ENCODE measurements at places on chromosomes 6 and 20.

DNA sequence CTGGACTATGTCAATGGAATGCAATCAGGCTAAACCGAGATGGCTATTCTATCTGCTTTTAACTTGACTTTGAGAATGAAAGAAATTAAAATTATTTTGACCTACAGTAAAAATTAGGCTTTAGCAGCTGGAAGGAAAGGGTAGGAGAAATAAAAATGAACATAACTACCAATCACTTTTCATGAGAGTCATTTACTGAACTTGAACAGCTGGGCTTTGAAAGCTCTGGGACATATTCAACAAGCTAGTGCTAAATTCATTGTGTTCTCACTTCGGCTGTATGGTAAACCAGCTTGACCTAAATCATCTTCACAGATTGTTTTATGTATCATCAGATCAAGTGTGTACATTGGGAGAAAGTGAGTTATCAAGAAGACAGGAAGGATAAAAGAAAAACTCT lies 161.5 kb upstream of the STXBP5 start:
- no peak for DNase-seq

DNA sequence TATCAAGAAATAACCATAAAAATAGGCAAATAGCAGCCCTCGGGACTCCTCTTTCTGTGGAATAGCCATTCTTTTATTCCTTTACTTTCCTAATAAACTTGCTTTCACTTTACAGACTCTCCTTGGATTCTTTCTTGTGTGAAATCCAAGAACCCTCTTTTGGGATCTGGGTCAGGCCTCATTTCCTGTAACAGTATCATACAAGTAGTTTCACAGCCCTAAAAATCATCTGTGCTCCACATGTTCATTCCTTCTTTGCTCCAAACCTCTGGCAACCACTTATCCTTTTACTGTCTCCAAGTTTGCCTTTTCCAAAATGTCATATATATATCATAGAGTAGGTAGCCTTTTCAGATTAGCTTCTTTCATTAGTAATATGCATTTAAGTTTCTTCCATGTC lies 13.5 kb upstream of the NT5E start:
- no peak for DNase-seq

DNA sequence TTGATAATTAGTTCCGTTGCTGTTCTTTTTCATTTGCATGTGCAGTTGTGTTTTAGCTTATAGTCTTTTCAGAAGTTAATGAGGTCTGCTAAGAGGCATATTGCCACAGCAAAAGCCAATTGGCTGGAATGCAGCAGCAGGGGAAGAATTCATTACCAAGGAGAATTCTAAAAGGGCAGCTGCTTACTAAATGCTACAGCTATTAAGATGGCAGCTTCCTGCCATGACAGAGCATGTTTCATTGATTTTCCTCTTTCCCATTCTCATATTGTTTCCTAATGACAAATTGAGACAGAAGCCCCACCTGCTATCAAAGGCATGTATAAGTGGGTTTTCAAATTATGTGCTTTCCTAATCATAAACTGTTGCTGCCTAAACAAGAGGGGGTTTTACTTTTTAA lies 66.6 kb downstream of the CLVS2 start:
- DNase-seq: no peak

DNA sequence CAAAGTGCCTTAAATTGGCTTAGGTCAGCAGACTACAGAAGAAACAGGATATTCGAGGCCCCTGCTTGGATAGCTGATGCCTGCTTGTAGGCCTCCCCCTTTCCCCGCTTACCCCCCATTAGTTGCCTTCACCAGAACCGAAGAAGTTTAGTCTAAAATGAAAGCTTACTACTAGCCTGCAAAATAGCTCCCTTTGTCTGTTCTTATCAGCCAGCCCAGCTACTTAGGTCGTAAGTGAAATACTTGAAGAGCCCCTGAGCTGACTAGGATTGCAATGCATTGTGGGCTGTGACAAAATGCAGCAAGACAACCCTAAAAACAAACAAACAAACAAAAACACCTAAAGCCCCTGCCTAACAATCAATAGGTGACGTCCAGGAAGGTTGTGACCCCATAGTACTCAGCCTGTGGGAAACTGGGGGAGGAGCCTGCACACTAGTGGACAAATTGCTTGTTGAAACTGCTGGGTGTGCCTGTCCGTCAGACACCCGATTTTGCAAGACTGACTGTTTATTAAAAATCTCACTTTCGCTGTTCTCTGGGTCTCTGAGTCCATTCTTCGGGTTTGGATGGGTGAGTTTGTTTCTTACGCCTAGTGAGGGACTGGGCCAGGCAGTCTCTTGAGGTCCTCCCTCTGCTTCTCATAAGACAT lies 105.0 kb upstream of the DUSP22 start:
- no peak for DNase-seq

DNA sequence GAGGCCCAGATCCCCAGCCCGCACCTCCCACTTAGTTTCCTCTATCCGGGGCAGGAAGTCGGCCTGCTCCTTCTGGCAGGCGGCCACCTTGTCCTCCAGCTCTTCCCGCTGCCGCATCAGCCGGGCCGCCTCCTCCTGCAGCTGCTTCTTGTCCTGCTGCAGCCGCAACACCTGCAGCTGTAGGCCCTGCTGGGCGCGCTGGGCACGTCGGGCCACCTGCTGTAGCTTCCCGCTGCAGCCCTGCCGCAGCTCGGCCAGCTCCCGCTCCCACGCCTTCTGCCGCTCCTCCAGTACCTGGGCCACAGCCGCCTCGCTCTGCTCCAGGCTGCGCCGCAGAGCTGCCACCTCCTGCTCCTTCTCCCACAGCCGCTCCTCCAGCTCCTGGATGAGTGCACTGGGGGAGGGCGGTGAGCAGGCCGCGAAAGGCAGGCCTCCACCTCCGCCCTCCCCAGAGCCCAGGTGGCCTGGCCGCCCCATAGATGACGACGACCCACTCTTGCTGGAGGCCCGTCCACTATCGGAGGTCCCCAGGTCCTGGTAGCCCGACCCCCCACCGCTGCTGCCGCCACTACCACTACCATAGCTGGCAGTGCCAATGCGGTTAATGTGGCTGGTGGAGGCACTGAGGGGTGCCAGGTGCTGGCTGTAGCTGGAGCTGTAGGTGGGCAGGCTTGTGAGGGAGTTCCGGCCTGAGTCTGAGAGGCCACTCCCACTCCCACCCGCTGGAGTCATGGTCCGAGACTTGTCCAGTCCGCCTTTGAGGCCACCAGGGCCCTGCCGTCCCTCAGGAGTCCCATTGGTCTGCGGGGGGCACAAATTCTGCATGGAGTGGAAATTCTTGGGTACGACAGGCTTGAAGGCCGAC lies 6.0 kb upstream of the FASTKD5 start:
- peak; percentile 72 for DNase-seq

DNA sequence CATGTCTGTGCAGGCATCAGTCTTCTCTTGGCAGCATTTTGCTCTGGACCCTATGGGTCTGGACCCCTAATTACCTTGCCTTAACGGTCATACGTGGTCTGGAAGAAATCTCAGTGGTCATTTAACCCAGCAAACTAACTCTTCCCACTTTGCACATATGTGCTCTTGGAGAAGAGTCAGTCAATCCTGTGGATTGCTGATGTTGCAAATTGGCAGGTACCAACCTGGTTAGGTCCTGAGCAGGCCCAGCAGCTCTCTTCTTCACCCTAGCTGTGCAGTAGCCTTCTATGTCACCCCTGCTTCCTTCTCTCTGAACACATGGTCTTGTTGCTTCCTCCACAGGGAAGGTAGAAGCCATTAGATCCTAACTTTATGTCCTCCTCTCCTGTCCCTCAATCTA lies 1.6 kb downstream of the CEP43 start:
- DNase-seq: no peak

DNA sequence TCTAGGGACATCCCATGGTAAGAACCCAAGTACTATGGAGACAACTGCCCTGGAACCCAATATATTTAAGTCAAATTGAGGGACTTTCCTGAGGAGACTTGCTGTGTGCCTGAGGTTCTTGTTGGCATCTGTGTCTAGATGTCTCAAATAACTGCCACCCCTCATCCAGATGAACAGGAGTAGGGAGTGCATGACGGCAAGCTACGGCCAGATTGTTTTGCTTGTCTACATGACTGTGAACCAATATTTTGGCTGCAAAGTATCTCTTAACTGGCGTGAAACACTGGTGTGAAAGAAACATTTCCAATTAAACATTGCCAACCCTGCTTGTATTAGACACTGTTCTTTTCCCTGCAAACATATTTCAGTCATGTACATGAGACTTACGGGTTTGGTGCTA lies 52.4 kb upstream of the SIM1 start:
- DNase-seq: no peak

DNA sequence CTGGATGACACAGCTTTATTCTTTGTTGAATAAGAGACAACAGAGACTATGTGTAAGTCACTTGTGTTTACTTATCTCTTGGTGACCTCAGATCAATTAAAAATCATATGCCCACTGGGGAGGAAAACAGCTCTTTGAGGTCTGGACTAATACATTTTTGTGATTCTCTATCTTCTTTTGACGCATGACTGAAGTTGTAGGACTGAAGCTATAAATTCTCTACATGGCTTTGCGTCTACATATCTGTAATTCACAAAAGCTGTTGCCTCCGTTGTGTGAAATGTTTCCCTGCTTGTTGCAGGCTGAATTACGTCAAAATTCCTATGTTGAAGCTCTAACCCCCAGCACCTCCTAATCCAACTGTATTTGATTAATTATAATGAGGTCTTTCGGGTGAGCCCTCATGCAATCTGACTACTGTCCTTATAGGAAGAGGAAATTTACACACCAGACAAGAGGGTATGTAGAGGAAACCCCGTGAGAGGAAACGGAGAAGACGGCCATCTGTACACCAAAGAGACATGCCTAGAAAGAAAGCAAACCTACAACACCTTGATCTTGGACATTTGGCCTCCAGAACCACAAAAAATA lies 481.6 kb downstream of the PRKN start:
- DNase-seq: no peak

DNA sequence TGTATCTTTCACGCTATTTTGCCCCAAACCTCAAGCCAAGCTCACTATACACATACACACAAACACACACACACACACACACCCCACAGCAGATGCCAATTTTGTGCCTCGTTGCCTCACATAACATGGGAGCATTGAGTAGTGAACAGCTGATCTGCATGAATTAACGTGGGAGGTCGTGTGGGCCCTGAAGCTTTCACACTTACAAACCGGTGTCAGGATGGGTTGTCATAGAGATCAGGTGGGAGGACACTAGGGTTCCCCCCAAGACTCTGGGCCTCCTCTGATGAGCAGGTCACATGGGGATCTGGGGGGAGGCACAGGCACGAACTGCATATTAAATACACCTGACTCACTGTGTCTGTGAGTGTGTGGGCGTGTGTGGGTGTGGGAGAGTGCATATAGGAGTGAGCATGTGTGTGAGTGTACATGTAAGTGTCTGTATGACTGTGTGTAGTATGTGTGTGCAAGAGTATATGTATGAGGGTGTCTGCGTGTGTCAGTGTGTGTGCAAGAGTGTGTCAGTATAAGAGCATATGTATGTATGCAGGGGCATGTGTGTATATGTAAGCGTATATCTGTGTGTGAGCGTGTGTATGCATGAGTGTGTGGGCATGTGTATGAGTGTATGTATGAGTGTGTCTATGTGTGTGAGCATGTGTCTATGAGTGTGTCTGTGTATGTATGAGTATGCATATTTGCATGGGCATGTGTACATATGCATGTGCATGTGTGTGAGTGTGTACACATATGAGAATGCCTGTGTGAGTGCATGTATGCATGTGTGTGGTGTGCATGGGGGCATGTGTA lies 370.4 kb downstream of the PREX1 start:
- no peak for DNase-seq

GRCh38 chr6:163098827-163099479 lies 315.6 kb upstream of the QKI start:
- DNase-seq: no peak

DNA sequence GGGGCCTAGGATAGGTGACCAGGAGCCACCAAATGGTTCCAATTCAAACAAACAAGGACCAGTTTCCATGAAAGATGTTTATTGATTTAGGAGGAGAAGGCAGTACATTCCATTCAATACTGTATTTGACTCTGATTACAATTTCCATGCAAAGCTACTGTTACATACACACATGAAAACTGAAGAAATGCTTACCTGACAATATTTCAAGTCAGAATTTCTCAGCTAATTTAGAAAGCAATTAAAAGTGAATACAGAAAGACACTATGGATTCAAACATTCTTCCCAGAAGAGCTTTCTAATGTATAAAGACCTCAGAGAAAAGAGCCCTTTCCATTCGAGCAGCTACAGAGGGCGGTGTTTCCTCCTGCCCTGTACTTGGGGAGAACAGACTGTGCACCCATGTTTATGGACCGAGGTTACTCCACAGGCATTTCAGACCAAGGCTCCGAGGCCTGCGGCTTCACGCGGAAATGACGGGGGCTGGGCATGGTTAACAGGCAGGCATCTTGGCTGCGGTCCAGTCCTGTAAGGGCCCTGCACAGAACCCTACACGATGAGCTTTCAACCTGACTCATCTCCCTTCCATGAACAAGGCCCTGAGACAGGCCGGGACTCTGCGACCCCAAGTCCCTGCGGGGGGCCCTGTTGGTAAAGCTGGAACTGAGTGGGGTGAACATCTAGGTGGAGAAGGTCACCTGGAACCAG lies 25.7 kb upstream of the TCFL5 start:
- peak; percentile 83 for DNase-seq
